ENCODE measurements at places on chromosomes 16 and 17.

DNA sequence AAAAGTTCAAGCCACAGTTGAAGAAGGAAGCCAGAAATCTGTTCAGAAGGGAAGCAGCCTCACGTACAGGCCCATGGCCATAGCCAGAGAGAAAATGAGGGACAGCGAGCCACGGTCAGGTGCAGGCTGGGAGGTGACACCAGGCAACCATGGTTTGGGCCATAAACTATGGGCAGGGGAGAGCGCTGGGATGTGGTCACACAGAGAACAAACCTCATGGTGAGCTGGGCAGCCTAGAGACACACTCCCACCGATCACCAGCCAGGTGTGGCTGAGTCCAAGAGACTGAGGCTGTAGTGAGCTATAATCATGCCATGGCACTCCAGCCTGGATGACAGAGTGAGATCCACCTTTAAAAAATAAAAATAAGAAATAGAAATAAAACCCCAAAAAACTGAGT is 76.5 kb downstream of the NETO2 start:
- no peak for DNase-seq

- peak; percentile 85 for DNase-seq
Measured at GRCh38 chr16:48492133-48492532, 106.9 kb upstream of the SIAH1 start.

- DNase-seq: no peak
Measured at GRCh38 chr16:67992661-67993206, 6.5 kb downstream of the DPEP2 start.

GRCh38 chr16:49775018-49775417 is 80.9 kb downstream of the ZNF423 start:
- no peak for DNase-seq

- DNase-seq: no peak
Measured at GRCh38 chr16:85662482-85662812, 26.3 kb downstream of the GINS2 start.

DNA sequence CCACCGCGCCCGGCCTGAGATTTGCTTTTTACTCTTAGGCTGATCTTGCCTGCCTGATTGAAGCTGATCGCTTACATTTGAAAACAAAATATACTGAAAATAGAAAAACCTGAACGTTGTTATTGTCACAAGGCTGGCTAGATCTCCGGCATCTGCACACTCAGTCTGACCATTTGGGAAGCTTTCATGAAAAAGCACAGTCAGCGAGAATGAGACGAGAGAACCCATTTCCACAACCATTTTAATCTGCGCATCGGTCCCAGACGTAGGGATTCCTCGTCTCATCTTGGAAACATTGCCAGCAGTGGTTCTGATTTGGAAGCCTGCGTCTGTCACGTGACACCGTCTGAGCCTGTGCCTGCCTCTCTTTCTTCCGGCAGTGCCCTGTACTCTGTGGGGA is 20.9 kb downstream of the SPG7 start:
- DNase-seq: no peak

All from skeletal muscle cell (primary cell).